Cerebellar nuclear complex (tissue), 1 donor: ENCODE measurements at places on chromosomes 4 and X.
A peak's percentile ranks its signal among the peaks of the same experiment; 100 is the strongest.

- DNase-seq, result no peak
These were observed 131.6 kb downstream of the HMX1 start for GRCh38 chr4:8739820-8740665.

- DNase-seq, result no peak
These were observed 128.3 kb downstream of the UCHL1 start for GRCh38 chr4:41384992-41385391.

DNA sequence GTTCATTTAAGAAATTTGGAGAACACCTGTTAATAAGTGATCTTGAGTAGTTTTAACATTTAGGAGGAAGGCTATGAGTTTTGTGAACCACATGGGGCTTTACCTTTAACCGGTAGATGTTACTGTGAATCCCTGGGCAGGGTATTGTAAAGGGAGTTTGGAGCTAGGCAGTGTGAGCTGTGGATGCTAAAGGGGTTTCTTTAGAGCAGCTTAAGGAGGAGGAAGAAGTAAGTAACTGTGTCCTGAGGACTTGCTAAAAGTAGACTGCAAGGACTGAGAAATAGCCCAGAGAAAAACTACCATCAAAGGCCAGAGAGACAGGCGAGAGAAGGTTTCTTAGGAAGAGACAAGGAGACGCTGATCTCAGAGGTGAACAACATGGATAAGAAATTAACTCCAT, 5.6 kb downstream of the RHOH start:
- DNase-seq, result no peak

DNA sequence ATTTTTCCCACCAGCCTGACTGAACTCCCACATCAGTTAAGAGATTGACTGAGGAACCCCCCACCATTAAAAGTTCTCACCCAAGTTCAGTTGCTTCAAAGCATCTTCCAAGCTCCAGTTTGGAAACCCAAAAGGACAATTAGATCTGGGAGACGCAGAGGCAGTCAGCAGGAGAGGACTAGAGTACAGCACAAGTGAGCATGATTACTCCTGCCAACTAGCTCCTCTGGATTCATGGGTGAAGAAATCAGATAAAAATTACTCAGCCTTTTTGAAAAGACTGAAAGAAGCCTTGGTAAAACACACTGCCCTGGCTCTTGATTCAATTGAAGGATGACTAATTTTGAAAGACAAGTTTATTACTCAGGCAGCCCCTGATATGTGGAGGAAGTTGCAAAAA, 297.5 kb downstream of the ADAM29 start:
- DNase-seq, result no peak

DNA sequence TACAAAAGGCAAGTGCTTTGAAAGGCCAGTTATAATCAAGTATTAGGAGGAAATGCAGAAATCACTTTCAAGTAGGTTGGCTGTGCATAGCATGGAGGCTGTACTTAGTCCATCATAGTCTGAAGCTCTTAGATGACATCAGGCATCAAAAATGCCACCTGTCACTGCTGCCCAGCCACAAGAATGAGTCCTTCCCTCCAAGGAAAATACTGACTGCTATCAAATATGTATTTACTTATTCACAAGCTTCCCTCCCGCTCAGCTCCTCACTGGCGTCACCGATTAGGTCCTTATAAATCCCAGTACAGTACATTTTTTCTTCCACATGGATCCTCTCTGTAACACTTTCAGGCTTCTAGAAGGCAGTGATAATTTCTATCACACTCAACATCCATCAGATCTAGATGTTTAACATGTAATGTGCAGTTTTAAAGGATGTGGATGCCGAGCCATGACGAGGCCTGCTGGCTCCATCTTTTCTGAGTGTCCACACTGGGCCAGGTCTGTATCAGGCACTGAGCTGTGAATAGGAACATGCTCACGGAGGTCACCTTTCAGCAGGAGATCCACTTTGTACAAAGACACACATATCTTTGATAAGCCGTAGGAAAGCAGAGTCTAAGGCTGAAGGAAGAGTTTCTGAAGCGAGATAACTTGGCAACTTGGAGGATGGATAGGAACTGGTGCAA, 121.9 kb downstream of the PALLD start:
- no peak for DNase-seq

DNA sequence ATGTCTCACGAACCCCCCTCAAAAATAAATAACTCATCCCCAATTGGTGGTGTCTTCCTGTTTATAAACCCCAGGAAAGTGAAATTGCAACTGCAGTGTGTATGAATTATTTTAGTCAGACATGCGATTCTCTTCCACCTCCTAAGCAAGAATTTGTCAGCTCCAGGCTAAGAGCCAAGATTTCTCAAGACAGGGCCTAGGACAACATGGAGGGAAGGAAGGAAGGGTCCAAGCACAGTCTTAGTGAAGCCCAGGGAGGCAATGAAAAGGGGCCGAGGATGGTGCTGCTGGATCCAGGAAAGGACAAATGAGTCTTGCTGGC, 20.0 kb downstream of the SH3KBP1 start:
- DNase-seq, result no peak

DNA sequence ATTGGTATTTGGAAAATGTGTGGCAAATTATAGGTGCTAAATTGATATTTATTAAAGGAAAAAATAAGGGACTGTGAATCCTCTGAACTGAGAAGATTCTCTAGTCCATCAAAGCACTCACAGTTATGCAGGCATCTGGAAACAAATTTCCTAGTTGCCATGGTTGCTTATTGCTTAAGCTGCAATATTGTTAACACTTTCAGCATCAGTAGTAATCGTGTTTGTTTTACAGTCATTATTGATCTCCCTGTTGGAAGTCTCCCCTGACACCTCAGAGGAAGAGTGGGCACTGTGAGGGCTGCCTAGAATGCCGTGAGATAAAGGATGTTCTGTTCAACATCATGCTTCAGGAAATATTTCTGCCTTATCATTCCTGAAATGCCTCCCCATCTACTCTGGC, 2004.3 kb upstream of the ADGRL3 start:
- no peak for DNase-seq

DNA sequence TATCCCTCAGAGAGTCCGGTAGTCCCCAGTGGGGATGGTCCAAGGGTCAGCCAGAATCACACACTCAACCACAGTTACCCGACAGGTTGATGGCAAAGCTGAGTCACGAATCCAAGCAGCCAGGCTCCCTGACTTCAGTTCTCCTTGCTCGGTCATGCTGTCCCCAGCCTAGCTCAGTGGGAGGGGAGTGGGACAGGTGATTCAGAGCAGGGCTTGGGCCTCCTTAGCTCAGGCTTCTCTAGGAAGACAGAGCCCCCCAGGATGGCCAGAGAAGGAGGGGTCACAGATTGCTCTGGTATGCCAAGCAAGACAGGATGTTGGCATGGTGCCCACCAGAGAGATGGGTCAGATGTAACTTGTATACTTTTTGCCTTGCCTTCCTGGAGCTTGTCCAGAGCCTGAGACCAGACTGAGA, 66.5 kb downstream of the EFNB1 start:
- DNase-seq, result no peak

GRCh38 chrX:45873781-45874180, 671.4 kb downstream of the ZNF674 start:
- DNase-seq, result no peak

DNA sequence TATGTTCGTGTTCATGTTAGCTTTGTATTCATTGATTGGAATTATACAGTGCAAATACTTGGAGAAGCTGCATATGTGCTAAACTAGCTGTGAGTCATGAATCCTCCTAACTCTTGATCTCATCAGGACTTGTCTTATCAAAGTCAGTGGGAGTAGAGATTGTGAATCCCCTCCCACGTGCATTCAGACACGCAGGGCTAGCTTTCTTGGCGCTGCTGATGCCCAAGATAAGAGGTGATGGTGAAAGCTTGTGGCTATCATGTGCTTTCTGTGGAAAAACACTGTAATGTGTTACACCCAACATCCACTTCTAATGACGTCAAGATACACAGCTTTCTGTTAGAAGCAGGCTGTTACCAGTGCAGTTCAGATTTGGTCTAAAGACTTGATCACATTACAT, 348.7 kb upstream of the HAND2 start:
- DNase-seq, result no peak

GRCh38 chr4:2809610-2810180, 16.8 kb downstream of the SH3BP2 start:
- DNase-seq, result no peak

- DNase-seq, result no peak
These were observed 5.8 kb downstream of the CFAP99 start for GRCh38 chr4:2424581-2424980.

GRCh38 chrX:126723881-126724280, 95.6 kb upstream of the PRR32 start:
- no peak for DNase-seq

GRCh38 chr4:173937631-173938270, 345.7 kb downstream of the FBXO8 start:
- DNase-seq, result no peak

GRCh38 chrX:121886557-121886956, 839.1 kb downstream of the GLUD2 start:
- DNase-seq, result no peak

DNA sequence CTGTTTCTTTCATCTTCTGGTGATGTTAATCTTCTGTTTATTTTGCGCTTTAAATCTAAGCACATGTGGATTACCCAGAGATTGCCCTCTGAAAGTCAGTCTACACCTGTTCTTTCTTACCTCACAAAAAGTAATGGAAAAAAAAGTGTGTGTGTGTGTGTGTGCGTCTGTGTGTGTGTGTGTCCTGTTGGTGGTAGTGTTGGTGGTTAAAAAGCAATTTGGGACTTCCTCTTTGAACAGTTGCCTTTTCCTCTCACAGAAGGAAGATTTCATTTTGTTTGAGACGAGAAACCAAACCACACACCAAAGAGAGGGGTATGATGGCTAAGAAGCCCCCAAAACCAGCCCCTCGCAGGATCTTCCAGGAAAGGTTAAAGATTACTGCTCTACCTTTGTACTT, at the start of gene STAP1:
TSS of gene STAP1 (plus strand) at position 235 of the 400 bp plus-strand sequence. CDS start at position 318, 83 bp downstream.
- DNase-seq, result no peak

- no peak for DNase-seq
These were observed 41.9 kb downstream of the FBXW7 start for GRCh38 chr4:152494020-152494419.

DNA sequence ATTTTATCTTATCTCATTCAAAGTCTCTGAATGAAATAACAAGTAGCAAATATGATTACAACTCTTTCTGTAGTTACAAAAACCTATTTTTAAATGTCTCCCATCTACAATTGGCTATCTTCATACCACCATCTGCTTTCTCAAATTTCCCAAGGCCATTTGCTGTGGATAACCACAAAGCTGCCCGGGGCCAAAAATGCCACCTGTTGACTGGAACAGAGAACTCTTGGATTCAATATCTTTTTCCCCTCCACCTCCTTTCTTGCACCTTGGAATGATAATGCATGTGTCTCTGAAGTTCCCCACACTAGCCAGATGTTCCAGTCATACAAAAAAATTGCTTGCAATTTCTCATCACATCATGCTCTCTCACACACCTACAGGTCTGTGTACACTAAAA, 93.3 kb upstream of the SCML1 start:
- DNase-seq, result no peak

DNA sequence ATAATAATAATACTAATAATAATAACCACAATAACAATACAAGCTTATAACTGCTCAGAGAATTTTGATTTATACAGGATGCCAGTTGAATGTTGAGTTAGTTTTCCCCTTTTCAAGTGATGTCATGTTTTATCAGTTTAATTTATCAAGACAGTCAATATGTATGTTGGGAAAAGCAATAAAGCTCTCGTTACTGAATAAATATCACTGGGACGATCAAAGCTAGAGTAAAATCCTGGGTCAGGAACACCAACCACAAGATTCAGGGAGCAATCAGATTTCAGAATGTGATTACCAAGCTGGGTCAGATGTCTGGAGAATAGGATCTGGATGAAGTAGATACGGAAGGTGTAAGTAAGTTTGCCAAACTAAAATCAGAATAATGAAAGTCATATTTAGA, 179.6 kb downstream of the GRID2 start:
- DNase-seq, result no peak

DNA sequence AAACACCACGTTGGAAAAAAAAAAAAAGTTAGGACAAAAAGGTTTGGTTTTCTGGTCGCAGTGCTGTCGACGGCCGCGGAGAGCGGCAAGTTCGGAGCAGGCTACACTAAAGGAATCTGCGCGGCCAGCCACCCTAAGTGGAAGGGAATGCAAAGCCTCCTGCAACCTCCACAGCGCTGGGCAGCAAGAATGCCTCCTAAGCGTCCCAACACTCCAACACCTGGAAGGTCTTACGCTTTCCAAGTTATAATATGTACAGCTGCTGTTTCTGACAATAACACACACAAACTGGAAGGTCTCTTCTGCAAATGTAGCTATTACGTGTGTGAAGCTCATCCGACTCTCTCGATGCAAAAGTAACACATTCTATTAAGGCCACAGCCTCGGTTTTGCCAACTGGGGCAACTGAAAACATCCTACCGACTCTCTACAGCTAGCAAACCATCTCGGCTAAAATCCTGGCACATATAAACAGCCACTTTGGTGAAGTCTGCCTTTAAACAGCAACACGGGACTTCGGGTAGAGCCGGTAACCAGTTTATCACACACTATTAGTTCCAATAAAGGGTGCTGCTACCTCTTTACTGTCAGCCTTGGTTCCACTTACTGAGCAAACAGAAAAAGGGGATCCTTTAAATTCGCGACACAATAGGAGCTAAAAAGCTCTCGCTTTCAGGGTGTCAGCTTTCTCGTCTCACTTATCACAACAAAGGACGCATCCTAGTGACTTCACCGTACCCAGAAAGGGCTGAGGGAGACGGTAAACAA, 895 bp downstream of the SMIM14 start:
- peak; percentile 35 for DNase-seq

- DNase-seq, result no peak
These were observed 444.9 kb downstream of the RAPGEF2 start for GRCh38 chr4:159547645-159548308.

DNA sequence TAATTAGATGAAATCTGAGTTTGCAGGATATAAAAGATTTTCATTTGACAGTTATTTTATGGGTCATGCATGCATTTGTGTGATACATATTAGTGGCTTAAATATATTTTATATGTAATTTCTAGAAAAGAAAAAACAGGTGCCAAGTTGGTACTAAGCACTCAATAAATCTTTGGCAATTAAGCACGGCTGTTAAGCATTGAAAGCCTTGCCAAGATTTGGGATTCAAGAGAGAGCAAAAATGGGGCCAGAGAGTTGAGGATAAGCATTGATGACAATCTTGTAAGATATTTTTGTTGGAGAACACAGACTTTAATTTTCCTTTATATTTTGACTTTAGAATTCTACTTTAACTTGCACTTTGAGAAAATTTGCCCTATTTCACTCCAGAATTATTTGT, 249.8 kb upstream of the MAD2L1 start:
- DNase-seq, result no peak

DNA sequence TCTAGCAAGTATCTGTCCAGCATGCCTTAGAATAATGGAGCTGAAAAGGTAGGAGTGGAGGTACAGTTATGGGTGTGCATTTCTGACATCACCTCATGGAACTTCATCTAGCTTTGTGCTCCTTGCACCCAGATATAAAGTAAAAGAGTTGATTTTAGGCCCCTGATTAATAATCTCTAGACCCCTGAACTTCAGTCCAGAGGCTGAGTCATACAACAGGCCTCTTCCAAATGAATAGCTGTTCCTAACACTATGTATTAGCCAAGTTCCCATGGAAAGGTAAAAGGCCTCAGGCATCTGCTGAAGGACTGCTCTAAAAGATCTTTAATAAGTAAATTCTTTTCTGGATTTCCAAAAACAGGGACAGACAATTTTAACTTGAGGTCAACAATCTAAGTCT, 16.2 kb downstream of the TBC1D9 start:
- no peak for DNase-seq

- no peak for DNase-seq
These were observed 959 bp downstream of the BRS3 start for GRCh38 chrX:136488706-136489105.

- DNase-seq, result no peak
These were observed 163.2 kb upstream of the SPANXC start for GRCh38 chrX:141405486-141405852.

GRCh38 chr4:128686032-128686465, 123.5 kb upstream of the JADE1 start:
- no peak for DNase-seq
